Neuronal stem cell (in vitro differentiated cells): ENCODE measurements at places on chromosomes 4 and X.

- DNase-seq, result no peak
These were observed 38.3 kb downstream of the NSG1 start for GRCh38 chr4:4425119-4425690.

- peak; percentile 17 for DNase-seq
These were observed 26.5 kb upstream of the IRAK1 start for GRCh38 chrX:154046031-154046781.

DNA sequence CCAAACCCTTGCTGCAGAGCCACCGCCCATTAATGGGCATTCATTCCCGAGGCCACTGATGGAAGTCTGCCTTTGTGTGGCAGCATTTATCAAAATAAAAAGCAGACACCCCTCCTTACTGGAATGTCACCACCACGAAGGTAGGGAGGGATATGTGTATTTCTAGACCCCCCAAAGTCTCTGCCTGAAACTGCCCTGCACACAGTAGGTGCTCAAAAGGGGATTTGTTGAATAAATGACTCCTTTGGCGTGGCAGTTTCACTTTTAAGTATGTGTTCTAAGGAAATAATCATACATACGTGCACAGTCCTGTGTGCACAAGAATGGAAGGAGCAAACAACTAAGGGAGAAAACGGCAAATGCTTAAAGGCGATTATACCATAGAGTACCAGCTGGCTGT, 23.6 kb upstream of the GLOD5 start:
- no peak for DNase-seq

DNA sequence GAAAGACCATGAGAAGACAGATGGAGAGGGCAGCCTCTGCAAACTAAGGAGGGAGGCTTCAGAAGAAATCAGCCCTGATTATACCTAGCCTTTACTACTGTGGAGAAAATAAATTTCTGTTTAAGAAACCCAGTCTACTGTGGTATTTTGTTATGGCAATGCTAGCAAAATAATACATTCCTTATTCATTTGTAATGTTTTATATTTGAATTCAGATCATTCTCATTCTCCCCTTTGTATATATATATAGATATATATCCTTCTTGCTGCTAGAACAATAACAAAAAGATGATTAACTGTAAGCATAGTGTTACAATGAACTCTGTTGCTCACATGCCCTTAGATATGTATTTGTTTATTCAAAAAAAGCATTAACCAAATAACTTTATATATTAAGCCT, 22.5 kb downstream of the DMD start:
- no peak for DNase-seq

DNA sequence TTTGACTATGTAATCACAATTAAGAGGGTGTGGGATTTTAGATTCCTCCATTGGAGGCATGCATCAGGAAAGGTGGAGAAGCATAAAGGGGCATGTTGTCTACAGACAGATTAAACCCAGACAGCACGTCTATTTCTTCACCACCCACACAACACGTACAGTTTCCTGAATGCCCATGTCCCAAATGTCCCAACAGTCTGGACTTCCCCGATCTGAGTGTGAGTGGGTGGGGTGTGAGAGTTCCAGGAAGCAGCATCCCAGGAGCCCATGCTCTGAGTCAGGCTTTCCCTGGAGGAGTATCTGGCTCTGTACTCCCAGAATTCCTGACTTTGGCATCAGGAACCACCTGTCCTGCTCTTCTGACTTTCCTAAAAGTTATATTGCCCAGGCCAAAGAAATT, 30.8 kb upstream of the NDP start:
- no peak for DNase-seq

- DNase-seq, result no peak
These were observed 104.2 kb downstream of the ANK2 start for GRCh38 chr4:113153529-113154101.

DNA sequence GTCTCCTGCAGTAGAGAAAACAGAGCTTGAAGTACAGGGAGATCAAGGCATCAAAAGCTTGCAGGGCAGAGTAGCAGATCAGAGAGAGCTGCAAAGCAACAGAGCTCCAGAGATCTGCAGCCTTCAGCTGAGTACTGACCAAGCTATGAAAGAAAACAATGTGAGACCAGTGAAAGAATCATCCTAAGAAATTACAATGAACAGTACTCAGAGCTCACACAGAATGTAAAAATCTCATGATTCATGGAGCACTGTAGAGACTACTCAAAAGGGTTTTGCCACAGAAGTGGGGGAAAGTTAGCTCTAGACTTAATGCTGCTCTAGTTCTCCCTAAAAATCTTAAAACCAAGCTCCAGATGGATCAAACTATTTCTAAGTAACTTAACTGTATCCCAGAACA, 80.0 kb upstream of the MAB21L2 start:
- no peak for DNase-seq
